Left forelimb (tissue), 1 donor: ENCODE measurements at places on chromosomes 7 and 10.

GRCh38 chr7:13731643-13732042 lies 257.8 kb downstream of the ETV1 start:
- DNase-seq: no peak

GRCh38 chr10:8576911-8577310 lies 522.4 kb downstream of the GATA3 start:
- no peak for DNase-seq

DNA sequence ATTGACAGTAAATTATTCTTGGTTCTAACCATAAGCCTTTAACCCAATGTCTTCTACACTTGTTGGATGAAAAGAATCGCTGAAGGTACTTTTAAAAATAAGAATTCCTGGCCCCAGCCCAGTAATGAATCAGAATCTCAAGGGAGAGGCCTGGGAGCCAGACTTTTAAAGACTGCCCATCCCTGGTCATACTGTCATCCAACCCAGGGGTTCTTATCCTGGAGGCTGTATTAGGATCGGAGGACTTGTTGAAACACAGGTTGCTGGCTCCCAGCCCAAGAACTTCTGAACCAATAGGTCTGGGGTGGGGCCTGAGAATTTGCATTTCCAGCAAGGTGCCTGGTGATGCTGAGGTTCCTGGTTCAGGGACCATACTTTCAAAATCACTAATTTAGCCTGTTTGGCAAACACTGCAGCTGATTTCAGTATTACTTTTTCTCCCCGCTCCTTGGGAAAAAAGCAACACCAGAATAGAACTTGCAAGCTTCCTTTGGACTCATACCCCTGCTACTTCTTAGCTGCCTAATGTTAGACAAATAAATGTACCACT lies 79.5 kb upstream of the FAM133B start:
- DNase-seq: no peak

GRCh38 chr10:64148607-64149006 lies 627.4 kb downstream of the REEP3 start:
- no peak for DNase-seq

- DNase-seq: no peak
Observed at GRCh38 chr7:147485660-147486210, 1104.8 kb upstream of the C7orf33 start.

DNA sequence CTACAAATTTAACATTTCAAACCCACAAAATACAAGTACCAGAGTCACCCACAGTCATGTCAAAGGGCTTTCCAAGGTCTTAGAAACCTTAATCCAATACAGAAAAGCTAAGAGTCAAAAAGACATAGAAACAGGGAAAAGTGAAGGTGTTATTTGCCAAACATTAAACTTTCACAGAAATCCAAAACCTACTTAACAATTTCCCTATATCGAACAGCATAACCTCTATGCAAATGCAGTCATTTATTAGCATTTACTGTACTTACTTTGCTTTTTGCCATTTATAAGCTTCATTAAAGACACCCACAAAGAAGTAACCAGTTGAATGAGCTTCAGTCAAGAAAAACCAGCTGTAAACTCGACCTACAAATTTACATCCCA lies 1.6 kb downstream of the PANK1 start:
- DNase-seq: no peak

- no peak for DNase-seq
Observed at GRCh38 chr7:16999541-17000267, 117.9 kb upstream of the AGR3 start.

DNA sequence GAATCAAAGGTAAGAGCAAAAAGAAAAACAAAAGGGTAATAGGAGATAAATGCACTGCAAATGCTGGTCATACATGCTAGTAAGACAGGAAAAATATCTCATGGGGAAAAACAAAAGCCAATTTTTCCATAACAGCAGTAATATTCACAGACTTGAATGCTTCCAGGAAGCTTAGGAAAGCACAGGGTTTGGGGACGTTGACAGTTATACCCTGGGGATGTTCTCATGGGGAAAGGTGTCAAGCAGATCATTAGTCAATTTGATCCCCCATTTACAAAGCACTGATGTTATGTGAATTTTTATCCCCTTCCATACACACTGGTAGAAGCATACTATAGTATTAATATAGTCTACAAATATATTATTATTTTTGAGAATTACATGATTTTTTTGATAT lies 232.7 kb downstream of the SORCS1 start:
- DNase-seq: no peak

- no peak for DNase-seq
Observed at GRCh38 chr10:100894589-100895294, 18.0 kb upstream of the SLF2 start.

GRCh38 chr7:78435355-78435754 lies 636.8 kb downstream of the PHTF2 start:
- no peak for DNase-seq

DNA sequence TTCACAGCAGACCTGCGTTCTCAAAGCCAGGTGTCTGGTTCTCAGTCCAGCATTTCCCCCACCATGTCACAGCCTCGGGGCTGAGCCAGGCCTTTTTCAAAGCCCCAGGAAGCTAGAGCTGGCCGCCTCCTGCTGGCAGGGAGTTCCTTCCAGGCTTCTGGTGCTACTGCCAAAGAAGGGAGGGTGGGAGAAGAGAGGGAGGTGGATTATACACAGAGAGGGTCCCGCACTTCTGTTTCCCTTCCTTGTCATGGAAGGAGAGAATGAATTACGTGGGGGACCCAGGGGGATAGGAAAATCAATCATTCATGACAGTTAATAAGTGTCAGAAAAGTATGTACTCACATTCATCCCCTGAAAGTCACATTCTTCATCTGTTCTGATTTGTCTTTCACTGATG lies 600 bp upstream of the LGI1 start:
- DNase-seq: no peak

DNA sequence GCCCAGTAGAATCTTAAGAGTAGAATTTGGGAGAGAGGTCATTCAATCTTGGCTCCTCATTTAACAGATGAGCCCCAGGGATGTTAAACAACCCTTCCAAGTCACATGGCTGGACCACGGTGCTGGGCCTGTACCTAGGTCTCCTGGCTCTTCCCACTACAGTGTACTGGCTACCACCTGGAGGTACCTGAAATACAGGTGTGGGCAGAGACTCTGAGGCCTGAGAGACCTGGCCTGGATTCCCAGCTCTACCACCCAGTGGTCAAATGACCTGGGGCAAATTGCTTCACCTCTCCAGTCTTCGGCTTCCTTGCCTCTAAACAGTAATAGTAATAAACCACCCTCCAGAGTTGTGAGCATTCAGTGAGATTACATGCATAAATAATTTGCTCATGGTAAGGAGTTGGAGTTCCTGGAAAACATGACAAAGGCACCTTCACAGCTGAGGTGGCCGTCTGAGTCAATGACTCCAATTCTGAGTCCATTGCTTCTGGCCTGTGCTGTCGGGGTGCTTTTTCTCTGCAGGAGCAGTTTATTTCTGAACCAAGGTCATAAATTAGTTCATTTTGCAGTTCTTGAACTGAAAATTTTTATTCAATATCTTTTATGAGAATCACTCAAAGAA lies 2.7 kb downstream of the GOT1 start:
- DNase-seq: no peak
